Smooth muscle cell of the brain vasculature (primary cell): ENCODE measurements at places on chromosomes 4 and X.
A peak's percentile ranks its signal among the peaks of the same experiment; 100 is the strongest.

GRCh38 chr4:100778431-100778830, 260.6 kb upstream of the EMCN start:
- no peak for DNase-seq

DNA sequence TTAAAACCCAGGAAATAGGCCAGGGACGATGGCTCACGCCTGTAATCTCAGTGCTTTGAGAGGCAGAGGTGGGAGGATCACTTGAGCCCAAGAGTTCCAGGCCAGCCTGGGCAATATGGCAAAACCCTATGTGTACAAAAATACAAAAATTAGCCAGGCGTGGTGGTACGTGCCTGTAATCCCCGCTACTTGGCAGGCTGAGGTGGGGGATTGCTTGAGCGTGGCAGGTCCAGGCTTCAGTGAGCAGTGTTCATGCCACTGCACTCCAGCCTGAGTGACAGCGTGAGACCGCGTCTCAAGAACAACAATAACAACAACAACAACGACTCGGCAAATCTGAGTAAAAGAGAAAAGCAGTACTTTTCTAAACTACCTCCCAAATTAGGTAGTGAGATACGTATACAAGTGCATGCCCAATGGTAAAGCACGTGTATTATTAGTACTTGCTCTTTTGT, 13.0 kb upstream of the NDUFC1 start:
- no peak for DNase-seq

DNA sequence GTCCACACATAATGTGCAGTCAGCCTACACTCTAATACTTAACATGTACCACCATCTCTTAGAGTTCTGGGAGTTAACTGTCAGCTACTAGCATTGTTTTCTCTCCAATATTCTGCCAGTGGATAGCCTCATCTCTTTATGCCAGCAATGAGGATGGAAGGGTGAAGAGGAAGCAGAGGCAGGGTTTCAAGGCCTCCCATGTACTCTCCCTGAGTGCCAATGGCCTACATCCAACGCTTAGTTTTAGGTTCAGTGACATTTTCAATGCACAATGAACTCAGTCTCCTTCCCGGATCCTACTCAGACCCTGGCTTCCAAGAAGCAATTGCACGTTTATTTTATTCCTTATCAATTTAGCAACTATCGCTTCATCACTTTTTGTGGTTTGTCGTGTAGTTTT, 686.1 kb downstream of the DMD start:
- DNase-seq, result no peak

- no peak for DNase-seq
Measured at GRCh38 chr4:139777757-139778156, 112.1 kb downstream of the MGST2 start.

DNA sequence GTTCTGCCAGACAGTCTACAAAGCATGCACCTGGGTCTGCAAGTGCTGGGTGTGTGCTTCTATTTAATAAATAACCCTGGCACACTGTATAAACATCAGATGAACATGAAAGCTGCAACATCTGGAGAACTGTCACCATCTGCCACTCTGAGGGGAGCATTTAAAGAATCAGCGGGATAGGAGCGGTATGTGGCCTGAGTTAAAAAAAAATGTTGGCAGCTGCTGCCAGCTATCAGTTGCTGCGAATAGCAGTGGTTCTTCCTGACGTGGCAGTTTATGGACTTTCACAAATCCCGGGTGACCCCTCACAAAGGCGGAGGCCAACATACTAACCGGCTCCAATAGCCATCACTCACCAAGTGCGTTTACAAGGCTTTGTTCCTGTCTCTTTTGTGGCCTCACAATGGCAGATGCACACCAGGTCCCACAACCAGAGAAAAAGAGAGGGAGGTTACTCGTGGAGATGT, 95.1 kb downstream of the RASL11B start:
- peak; percentile 39 for DNase-seq

DNA sequence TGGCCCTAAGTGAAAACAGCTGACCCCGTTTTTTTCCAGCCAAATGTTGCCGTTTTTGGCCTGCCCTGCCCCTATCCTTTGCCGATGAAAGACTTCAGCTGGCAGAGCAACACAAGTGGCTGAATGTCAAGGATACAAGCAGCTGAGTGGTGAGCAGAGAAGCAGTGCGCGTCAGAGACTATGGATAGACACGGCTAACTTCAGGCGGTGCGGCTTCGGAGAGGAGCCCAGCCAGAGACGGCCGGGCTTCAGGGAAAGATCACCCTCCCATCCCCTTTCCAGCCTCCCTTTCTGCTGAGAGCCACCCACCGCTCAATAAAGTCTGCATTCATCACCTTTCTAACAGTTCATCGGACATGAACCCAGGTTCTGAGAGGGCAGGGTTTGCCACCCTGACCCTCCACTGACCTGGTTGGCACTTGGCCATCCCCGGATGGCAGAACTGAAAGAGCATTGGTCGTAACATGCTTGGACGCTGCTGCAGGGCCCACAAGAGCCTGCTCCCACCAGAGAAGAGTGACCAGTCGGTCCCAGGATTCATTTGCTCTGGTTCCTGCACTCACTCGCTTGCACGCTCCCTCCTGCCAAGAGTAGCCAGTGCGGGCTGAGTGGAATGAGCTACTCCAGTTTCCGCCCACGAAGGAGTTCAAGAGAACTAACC, 125.8 kb downstream of the PPEF1 start:
- no peak for DNase-seq

- DNase-seq, result no peak
Measured at GRCh38 chr4:7510066-7510465, 75.3 kb upstream of the PSAPL1 start.

GRCh38 chr4:163606896-163607691, 112.6 kb downstream of the TMA16 start:
- no peak for DNase-seq

DNA sequence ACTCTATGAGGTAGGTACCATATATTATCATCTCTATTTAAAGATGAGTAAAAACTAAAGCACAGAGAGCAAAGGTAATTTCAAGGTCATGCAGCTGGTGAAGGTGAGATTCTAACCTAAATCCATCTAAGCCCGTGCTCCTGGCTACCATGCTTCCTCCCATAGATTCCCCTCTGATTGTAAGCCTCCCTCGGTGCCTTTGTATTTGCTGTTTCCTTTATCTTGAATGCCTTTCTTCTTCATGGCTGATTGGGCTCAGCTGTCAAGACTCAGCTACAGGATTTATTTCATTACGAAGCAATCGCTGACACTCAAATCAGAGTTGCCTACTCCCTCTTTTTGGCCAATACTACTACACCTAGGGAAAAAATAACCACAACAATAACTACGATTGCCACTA, 217.1 kb downstream of the ARAP2 start:
- DNase-seq, result no peak

GRCh38 chr4:83890816-83891215, 354.9 kb downstream of the GPAT3 start:
- DNase-seq, result no peak

DNA sequence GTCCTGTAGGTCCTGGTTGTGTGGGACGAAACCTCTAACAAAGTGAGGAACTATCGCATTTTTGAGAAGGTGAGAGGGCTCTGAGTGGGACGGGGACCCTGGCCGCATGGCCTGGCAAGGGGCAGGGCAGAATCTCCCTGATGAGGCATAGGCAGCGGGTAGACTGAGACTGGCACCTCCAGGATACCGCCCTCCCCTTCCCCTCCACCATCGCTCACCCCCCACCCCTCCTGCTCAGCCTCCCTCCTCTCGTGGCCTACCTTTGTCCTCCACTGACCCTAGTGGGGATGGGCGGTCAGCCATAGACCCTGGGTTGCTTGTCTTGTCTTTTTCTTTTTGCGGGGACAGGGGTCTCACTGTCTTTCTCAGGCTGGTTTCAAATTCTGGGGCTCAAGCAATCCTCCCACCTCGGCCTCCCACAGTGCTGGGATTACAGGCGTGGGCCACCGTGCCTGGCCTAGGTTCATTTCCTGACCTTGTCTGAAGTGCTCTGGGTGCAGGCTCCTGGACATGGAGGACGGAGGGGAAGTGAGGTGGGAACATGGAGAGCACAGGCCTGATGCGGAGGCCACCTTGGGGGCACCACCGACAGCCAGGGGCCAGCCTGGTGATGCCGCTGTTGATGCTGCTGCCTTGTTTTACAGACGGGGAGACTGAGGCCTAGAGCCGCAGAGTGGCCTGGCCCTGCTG, 10.5 kb upstream of the ADD1 start:
- no peak for DNase-seq

GRCh38 chr4:150230561-150230960, 152.3 kb downstream of the DCLK2 start:
- no peak for DNase-seq

- DNase-seq, result no peak
Measured at GRCh38 chr4:3744901-3745300, 21.3 kb upstream of the ADRA2C start.

DNA sequence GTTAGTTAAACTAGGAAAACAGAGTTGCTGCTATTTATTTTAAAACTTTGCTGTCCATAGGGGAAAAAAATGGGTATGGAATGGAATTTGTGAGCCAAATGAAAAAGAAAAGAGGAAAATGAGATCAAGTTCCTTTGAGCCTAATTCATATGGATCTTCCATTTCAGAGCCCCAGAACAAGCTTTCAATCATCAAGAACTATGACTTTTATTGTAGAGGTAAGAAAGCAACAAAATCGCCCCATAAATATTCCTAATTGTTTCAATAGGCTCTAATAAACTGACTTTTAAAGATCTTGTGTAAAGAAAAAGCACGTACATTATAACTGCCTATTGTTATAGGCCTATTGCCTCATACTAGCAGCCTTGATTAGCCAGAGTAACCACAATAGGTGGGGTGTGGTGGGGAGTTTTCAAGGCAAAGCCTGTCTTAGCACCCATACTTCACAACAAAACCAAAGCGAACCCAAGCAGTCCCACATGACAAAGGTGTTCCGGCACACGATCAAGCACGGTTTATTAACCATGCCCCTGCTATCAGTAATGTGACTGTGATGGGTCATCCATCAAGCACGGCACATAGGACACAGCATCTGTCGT, 44.4 kb downstream of the RBM47 start:
- no peak for DNase-seq

DNA sequence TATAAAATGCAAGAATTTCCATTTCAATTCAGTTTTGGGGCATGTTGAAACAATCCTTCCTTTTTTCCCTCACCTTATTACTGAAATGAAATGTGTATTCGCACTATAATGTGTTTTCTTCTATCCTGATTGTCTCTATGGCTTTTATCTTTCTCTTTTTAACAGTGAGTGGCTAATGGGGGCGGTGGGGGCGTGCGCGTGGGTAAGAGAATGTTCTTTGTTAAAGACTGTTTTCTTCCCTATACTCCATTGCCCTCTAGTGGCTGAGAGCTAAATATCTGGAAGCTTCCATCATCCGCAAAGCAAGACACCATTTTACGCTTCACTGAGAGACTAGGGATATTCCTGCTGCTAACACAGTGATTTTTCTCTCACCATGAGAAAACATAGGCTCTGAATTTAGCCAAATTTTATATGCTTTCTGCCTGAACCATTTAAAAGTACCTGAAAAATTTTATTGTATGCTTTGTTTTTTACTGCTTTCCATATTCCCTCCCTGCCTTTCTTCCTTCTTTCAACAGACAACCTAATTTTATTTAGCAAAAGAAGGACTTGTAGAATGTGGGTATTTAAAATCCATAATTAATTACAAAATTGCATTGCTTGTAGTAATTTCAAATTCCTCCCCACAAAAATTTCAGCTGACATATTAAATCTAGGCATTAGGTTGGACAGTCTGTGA, 194.0 kb downstream of the GASK1B start:
- DNase-seq, result peak; percentile 37

DNA sequence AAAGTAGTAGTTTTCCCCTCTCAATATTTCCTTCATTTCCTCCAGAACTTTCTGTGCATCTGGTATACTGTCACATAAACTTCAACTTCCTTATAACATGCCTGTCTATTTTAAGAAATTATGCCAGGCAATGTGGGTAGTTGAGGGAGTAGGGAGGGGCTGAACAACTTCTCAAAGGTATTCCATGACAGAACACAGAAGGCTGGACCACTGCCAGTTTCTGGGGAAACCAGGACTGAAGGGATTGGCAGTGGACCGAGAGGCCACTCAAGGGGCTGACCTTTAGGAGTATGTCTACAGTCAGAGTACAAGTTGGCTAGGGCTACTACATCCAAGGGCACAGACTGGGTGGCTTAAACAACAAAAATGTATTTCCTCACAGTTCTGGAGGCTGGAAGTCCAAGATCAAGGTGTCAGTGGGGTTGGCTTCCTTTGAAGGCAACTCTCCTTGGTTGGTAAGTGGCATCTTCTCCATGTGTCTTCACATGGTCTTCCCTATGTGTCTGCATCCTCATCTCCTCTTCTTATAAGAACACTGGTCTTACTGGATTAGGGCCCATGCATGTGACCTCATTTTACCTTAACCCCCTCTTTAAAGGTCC, 6.9 kb downstream of the SH3RF1 start:
- DNase-seq, result no peak

DNA sequence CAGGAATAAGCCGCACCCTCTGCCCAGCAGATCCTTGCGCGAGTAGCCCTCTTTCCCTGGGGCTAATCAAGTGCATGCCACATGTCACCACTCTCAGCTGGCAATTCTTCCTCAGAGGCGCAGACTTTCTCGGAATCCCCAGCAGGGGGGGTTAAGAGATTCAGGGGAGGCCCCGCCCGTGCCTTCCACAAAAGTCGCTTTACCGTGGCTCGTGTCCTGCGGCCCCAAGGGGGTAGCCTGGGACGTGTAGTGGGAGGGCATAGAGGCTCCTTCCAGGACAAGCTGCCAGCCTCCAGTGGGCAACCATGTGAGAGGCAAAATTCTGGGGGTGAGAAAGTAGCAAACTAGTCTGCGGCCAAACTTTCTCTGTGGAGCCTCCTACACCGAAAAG, 652 bp downstream of the SRPX start:
- DNase-seq, result no peak

DNA sequence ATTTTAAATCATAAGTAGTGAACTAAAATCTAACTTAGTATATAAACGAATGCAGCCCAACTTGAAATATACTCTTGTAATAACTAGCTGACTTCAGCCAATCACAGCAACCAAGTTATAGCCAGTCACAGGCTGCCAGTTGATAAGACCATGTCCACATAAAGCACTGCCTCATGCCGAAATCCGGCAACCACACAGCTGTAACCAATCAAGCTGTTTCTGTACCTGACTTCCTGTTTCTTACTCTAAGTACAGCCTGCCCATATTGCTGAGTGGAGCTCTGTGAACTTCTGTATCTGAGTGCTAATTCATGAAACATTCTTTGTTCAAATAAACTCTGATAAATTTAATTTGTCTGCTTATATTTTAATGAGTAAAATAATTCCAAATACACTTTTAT, 805.3 kb upstream of the EPHA5 start:
- no peak for DNase-seq

DNA sequence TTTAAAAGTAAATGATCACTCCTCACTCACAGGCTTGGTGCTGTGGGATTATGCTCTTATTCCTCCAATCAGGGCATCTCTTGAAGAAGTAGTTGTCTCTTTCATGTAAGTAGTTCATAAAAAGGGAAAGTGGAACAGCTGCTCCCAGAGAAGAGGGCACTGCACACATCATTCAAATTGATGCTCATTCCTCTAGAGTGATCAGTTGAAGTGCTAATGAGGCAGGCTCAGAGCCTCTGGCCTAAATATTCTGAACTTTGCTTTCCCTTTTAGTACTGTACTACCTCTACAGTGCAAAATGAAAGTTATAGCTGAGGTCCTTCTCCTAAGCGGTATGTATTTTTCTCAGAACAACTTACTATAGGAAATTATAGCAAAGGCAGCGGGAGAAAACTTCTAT, 1453.1 kb downstream of the ARAP2 start:
- no peak for DNase-seq
